ENCODE measurements at places on chromosomes 7 and 10.

DNA sequence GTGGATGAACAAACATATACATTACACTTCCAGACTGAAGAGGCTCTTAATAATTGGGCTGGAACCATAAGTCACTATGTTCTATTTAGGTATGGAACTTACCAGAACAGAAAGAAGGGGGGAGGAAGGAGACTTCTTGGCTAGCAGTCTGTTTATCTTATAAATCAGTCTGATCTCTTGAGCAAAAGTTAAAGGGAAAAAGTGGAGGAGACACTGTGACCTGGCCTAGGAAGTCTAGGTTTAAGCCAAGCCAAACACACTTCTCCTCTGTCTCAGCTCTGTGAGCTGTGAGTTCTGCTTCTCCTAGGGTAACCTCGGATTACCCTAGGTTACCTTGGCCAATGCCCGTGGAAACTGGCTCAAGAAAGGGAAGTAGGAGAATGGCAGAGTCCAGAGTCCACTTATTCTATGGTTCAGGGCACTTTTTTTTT lies 95.2 kb downstream of the PFKFB3 start:
- no peak for DNase-seq

DNA sequence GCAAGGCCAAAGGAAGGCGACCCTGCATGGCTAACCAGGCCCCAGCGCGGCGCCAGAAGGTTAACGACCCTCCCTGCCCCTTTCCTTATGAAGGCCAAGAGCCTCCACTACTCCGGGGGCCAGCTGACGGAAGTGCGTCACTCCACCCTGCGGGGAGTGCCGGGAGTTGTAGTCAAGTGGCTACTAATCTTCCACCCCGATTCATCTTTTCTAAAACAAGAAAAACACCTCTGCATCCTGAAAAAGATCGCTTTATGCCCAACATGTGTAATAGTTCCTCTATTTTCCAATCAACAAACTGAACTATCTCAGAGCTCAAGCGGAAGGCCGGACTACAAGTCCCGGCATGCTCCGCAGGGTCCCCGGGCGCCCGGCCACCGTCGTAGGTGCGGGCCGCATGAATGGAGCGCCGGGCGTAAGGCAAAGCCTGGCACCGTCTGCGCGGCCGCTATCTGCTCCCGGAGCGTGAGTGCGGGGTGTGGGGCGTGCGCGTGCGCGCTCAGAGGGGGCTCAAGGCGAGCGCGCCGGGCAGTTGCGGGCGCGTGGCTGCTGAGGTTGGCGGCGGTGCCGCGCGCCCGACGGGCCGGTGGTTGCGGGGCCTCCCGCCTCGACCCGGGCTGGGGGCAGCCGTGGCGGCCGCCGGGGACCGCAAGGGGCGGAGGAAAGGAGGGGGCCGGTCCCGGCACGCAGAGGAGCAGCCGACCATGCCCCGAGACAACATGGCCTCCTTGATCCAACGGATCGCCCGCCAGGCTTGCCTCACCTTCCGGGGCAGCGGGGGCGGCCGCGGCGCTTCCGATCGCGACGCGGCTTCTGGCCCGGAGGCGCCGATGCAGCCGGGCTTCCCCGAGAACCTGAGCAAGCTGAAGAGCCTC lies at the start of gene ADO:
Gene ADO (plus strand): TSS at position 365 of the 875 bp plus-strand sequence. CDS start 340 bp downstream, at position 705.
- DNase-seq, result peak; percentile 67

DNA sequence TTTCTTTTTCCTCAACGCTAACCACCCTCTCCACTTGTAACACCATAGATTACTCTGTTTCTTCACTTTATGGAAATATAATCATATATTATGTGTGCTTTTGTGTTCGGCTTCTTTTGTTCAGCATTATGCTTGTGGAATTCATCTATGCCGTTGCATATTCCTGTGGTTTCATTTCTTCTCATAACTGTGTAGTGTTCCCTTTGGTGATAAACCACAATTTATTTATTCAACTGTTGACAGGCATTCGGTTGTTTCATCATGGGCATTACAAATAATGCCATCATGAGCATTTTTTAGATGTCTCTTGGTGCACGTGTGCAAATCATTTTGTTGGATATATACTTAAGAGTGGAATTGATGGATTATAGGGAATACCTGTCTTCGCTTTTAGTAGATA lies 12.1 kb downstream of the AVL9 start:
- DNase-seq, result no peak

DNA sequence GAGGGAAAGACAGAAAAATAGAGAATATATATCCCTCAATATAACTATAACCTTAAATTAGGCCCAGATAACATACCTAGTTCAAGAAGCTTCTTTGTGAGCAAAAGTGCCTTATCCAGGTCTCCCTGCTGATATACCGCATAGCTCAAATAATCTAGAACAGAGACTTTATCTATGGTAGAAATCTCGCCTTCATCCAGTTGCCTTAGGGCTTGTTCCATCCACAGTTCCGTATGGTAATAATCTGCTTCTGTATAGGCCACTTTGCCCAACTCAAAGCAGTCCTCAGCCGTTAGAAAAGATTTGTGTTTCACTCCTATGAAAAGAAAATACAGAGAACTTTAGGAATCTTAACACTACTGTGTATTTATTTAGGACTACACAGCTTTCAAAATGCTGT lies 43.4 kb downstream of the P4HA1 start:
- no peak for DNase-seq

- DNase-seq, result no peak
These were observed 664.0 kb downstream of the XPNPEP1 start for GRCh38 chr10:109259293-109259692.

GRCh38 chr7:121153995-121154394 lies 165.5 kb downstream of the CPED1 start:
- DNase-seq, result no peak

- DNase-seq, result no peak
These were observed 53.2 kb downstream of the ELFN1 start for GRCh38 chr7:1723254-1723653.

GRCh38 chr7:148110097-148110868 lies 480.3 kb upstream of the C7orf33 start:
- no peak for DNase-seq

DNA sequence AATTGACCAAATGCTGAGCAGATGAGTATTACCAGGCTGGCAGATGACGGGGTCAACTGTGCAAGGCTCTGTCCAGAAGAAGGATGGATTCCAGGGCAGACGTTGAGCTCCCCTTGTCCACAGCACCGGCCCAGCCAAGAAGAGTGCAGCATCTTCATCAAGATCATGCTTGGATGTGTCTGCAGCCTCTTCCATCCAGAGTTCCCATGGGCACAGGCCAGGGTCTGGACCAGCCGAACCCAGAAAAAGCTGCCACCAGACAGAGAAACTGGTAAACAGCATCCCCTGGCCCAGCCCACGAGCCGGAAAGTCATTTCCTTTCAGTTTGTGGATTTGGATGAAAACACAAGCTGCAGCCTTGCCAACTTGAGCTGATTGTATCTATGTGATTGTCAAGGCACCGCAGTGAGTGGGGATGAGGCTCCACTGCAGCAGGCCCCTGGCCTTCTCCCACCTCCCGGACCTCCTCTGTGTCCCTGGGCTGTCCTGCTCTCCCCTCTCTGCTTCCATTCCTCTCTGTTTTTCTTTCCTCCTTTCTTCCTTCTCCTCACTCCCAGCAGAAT lies 321.8 kb downstream of the TCERG1L start:
- DNase-seq, result no peak

- DNase-seq, result no peak
These were observed 109.1 kb downstream of the PFKFB3 start for GRCh38 chr10:6311700-6312330.

GRCh38 chr10:131642966-131643365 lies 257.8 kb upstream of the PPP2R2D start:
- no peak for DNase-seq

- DNase-seq, result no peak
These were observed 1.4 kb downstream of the ETV1 start for GRCh38 chr7:13988065-13988464.

DNA sequence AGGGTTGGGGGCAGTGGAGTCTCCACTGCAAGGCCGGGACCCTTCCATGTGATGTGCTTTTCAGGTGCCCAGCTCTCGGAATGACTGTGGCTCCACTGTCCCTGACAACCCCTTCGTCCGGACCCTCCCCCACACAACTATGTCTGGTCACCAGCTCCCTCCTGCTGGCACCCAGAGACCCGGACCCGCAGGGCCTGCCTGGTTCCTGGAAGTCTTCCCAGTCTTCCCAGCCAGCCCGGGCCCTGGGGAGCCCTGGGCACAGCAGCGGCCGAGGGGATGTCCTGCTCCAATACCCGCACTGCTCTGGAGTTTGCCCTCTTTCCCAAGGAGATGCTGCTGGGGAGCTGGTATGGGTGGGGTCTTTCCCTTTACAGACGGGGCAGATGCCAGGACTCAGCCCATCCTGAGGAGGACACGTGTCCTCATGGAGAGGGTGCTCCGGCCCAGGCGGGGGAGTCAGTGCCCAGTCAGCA lies 5.5 kb downstream of the ATP6V0E2 start:
- no peak for DNase-seq

GRCh38 chr10:115606086-115606485 lies 512.9 kb downstream of the ATRNL1 start:
- DNase-seq, result no peak

GRCh38 chr10:1120801-1121211 lies 64.6 kb downstream of the WDR37 start:
- DNase-seq, result no peak

DNA sequence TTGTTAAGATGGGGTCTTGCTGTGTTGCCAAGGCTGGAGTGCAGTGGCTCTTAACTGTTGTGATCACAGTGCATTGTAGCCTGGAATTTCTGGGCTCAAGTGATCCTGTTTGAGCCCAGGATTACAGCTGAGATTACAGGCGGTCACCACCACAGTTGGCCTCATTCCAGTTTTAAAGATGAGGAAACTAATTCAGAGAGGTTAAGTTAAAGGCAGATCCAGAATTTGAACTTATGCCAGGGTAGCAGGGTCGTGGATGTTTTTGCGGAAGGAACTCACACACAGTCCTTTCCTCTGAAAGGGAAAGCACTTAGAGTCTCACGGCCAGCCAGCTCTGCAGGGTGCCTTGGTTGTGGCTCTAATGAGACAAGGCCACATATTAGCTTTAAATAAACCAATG lies 84.7 kb downstream of the MMRN2 start:
- no peak for DNase-seq

- DNase-seq, result no peak
These were observed 190.8 kb downstream of the GATA3 start for GRCh38 chr10:8245131-8245813.

DNA sequence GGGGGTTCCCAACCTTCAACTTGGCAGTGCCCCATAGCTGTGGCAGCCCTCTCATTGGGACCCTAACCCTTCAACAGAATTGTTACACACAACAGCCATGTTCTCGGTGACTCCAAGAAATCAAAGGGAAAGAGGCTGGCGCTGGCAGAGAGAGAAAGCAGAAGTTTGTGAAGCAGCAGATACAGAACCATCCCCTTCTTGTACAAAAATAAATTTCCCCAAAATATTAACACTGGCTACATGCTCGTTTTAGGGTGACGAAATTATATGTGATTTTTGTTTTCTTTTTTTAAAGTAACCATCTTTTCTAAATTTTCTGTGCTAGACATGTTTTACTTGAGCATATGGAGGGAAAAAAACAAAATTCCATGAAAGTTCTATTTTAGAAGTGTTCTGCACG lies 45.2 kb upstream of the SAMD8 start:
- no peak for DNase-seq

Measured in activated CD4-positive, alpha-beta T cell treated with anti-CD3 and anti-CD28 coated beads, Interleukin-2, amount 50 U/mL, for 4 hours (primary cell).